ENCODE measurements at places on chromosomes 1 and 21. TPM values are rescaled to one million over a fixed set of nuclear protein-coding genes. Genes with fewer than 3 reads are reported as not detected.

Gene PLD5
- 1.4 TPM for total RNA-seq

Gene RAB13
- 52.0 TPM for total RNA-seq

Gene HSD3B1
- not detected for total RNA-seq

Gene ZC3H12A
- 10.4 TPM for total RNA-seq

Gene KLHDC9
- 10.7 TPM for total RNA-seq

Gene FOXJ3
- 42.3 TPM for total RNA-seq

Gene BRDT
- total RNA-seq: not detected

Gene PIK3C2B
- 40.3 TPM for total RNA-seq

Gene SPRR2D
- total RNA-seq: not detected

Gene EDARADD
- total RNA-seq: 4.6 TPM

Gene ADAM30
- not detected for total RNA-seq

Gene C8B
- total RNA-seq: not detected

Gene NPL
- 11.4 TPM for total RNA-seq

Gene SLC16A4
- total RNA-seq: 40.9 TPM

Gene VSIG8
- 0.23 TPM for total RNA-seq

Gene RGSL1
- total RNA-seq: not detected

Gene CASZ1
- 33.7 TPM for total RNA-seq

Measured in metanephros (tissue), 2 donors.